ENCODE measurements at places on chromosomes 7 and 10.
A peak's percentile ranks its signal among the peaks of the same experiment; 100 is the strongest.

DNA sequence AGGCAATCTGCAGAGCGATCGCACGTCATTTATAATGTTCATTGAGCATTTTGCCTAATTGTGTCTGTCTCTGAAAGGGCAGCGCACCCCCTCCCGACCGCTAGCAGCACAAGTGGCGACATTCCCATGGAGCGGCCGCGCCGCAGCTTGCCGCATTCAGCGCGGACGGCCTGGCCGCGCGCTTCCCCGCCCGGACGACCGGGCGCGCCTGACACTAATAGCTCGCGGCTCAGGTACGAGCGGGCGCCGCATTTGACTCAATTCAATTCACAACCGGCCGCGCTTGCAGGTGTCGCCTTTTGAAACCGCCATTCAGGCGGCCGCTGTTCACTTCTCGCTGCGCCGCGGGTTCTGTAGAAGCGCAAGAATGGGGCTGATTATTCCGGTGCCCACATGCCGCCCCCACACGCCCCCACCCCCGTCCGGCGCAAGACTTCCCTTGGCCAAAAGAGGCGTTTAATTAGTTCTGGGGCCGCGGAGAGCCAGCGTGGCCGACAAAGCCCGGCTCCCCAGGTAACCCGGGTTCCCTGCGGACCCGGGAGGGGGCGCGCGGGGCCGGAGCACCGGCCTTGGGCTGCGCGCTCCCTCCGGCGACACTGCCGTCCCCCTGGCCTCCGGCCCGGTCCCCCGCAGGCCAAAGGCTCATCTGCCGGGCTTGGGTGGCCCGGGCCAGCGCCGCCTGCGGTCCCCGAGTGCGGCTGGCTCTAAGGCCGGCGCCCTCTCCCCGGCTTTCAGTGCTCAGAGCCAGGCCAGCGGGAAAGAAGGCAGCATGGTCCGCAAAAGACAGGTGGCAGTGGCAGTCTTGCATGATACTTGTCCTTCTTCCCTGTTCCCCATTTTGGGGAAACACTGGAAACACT lies 18.7 kb upstream of the PTF1A start:
- DNase-seq: no peak

GRCh38 chr7:4479367-4480039 lies 202.6 kb upstream of the FOXK1 start:
- no peak for DNase-seq

- DNase-seq: no peak
Observed at GRCh38 chr10:70657041-70657440, 15.3 kb upstream of the ADAMTS14 start.

- no peak for DNase-seq
Observed at GRCh38 chr7:22358820-22359697, 2.1 kb upstream of the RAPGEF5 start.

DNA sequence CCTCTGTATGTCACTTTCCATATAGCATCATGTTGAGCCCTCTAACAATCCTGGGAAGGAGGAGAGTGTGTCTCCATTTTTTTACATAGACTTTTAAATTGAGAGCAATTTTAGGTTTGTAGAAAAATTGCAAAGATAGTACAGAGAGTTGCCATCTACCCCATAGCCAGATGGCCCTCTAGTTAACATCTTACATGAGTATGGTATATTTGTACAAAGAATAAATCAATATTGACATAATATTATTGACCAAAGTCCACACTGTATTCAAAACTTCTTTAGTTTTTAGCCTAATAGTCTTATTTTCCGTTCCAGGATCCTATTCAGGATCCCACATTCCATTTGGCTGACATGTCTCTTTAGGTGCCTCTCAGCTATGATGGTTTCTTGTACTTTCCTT lies 274.6 kb upstream of the PLPP4 start:
- DNase-seq: no peak

DNA sequence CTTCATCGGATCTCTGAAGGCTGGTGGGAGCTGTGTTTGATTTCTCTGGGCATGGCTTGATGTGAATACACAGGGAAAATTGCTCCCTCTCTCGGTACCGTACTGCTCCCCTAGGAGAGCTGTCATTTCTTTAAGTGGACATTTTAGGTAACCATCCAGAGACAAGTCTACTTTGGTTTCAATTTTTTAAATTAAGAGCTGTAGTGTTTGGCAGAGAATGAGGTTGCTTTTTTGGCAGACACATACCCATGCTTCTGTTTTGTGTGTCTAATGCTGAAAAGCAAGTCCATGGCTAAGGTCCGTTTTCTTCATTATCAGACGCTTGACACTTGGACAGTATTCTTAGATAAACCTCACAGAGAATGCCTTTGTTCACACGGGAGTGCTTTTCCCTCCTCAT lies 61.3 kb upstream of the TRIL start:
- no peak for DNase-seq

GRCh38 chr7:21371360-21371759 lies 56.5 kb upstream of the SP4 start:
- DNase-seq: no peak

GRCh38 chr10:30254926-30255325 lies 94.2 kb downstream of the MTPAP start:
- DNase-seq: no peak

GRCh38 chr10:23439961-23440889 lies 1.4 kb downstream of the OTUD1 start:
- DNase-seq: peak; percentile 35

DNA sequence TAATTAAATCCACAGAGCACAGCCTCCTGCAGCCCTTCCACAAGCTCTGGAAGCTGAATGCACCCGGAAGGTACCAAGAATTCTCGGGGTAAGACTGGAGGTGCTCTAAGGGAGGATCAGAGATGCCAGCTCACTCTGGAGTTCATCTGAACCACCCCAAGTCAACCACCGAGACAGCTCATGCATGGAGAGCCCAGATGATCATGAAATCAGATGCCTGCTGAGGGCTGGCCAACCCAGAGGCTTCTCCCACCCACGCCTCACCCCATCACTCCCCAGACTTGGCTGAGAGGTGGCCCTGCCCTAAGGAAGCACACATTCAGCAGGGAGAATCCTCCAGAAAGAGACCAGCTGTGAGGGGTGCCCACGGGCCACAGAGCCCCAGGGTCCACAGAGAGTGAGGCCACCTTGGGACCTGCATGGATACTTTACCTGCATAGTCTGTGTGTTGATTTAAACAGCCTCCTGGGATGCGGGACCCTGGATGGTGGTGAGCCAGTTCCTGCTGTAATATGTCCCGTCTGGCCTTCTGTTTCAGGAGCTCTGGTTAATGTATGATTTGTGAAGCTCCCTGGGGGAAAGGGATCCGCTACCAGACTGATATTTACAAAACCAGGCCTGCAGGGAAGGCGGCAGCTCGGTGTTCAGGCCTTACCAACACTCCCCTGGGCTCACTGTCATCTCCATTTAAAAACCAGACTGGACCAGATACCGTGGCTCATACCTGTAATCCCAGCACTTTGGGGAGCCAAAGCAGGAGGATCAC lies 64.9 kb downstream of the INSIG1 start:
- DNase-seq: no peak

Measured in T-cell (primary cell).